ENCODE measurements at places on chromosomes 7 and 10. TPM values are rescaled to one million over a fixed set of nuclear protein-coding genes. Genes with fewer than 3 reads are reported as not detected.
A peak's percentile ranks its signal among the peaks of the same experiment; 100 is the strongest.

Gene EPO
- not detected for polyA plus RNA-seq

DNA sequence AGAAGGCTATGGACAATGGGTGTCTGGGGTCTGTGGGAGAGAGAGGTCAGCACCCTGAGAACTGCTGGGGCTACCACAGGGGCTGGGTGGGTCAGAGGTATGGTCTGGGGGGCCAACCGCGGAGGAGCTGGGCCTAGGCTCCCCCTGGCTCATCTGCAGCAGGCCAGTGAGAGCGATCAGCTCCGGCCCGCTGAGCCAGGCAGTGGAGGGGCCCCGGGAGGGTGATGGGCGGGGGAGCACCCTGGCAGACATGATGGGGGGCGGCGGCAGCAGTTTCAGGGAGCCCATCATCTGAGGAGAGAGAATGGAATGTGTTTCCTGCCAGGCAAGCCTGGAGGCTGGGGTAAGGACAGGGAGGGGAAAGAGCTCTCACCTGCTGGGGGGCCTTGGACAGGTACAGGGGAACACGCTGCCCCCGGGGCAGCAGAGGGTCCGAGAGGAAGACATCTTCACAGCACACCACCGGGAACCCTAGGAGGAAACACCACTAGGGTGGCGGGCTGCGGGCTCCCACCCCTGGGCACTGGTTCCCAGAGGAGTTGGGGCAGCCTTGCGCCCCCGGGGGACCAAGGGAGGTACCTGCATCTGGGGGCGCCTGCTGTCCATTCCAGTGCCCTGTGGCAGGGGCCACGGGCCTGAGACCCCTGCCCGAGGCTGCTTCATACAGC, 1.3 kb downstream of the SAP25 start:
- DNase-seq = no peak

- no peak for DNase-seq
These were observed 6.7 kb downstream of the RNF216 start for GRCh38 chr7:5774790-5775189.

Gene HOXA6
- not detected for polyA plus RNA-seq

- DNase-seq = no peak
These were observed 29.4 kb upstream of the PPP1R9A start for GRCh38 chr7:94877731-94878670.

DNA sequence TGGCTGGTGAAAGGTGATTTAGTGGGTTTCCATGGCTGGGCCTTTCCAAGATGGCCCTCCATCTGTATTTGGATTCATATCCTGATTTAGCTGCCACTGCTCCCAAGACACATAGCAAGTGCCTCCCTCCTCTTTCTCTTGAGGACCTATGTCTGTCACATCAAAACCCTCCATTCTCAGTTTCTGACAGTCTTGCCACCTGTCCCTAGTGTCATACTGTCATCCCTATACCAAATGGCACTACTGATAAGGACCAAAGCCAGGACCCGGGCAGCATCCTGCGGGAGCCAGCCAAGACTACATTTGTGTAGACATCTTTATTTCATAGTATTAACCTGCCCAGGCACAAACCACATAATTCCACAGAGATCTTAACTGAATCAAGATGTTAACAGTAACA, 34.8 kb downstream of the PNLIPRP2 start:
- no peak for DNase-seq

GRCh38 chr7:6433784-6434615, 13.8 kb downstream of the DAGLB start:
- DNase-seq = no peak

DNA sequence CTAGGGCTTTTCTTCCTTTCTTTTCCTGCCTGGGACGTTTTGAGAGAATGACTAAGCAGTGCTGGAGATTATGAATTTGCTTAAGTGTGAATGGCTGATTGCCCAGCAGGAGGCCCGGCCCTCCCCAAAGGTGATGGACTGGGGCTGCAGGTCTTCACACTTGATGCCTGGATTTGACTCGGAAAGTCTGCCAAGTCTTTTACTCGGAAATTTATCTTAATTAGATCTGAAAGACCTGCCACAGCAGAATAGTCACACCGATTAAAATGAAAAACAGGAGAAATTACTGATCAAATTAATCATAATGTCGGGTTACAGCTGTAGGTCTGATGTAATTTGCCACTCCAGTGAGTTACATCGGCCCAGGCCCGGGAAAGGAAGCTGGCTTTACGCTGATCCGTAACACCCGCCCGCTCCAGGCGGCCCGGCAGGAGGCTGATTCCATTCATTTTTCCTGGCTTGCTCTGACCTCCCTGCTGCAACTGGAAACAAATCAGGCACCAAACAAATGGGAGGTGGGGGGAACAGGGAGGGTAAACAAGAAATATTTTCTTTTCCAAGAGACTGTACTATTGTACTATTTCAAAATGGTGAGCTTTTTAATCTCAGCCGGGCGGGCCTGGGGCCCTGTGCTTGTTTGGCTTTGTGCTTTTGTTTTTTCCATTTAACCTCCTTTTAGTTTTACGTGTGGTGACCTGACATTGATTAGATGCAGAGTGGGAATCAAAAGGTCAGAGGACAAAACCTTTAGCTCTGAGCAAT, 212.4 kb upstream of the YAE1 start:
- DNase-seq = peak; percentile 79

Gene PAPOLB
- 0.25 TPM for polyA plus RNA-seq

DNA sequence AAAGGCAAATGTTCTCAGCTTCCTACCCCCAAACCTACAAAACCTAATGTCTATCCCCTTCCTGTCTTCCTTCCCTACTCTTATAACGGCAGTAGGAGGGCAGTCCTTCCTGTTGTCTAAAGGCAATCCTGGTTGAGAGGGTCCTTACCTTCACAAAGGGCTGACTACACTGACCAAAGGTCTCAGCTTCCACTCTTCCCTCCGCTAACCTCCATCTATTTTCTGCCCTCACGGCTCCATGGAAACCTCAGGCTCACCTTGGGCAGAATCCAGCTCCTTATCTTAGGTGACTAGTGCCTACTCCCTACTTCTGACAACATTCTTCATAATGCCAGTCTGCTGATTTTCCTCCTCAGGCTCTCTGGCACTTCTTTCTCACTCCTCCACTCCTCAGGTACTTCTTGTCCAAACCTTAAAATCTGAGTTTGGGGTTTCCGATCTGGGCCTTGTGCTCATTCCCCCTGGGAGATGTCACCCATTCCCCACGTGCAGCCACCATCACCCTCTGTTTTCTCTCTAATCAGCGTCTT, 542 bp downstream of the FBXL13 start:
- no peak for DNase-seq

Gene KRIT1
- 20.4 TPM for polyA plus RNA-seq

GRCh38 chr10:99233689-99234037, 2.0 kb downstream of the HPSE2 start:
- no peak for DNase-seq

DNA sequence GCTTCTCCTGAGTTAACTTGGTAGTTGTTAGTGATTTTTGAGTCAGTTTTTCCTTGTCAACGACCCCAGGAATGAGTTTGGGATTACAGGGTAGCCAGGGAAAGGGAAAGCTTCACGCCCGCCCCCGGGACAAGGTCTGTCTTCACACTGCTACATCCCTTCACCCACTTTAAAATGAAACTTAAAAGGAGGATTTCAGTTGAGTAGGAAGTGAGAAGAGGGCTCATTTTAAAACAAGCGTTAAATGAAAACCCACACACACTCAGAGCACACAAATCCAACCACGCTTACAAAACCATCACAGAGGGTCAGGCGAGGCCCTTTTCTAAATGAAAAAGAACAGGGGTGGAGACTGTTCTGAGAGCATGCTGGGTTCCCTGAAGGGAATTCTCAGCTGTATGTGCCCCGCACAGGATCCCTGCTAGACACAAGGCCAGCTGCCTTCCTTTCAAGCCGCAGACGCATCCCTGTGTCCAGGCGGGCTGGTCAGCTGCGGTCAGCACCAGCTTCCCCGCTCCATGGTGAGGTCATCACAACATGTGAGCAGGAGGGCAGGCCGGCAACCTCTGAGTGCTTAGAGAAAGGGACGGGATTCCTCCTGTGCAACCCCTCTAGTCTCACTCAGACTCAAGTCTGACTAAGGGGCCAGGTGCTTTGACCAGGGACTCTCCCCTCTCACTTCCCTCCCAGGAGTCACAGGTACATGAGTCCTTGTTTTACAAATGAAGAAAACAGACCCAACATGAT, 111.8 kb downstream of the EGFR start:
- peak; percentile 85 for DNase-seq

GRCh38 chr10:86662186-86663045, 5.9 kb upstream of the LDB3 start:
- DNase-seq = peak; percentile 69

DNA sequence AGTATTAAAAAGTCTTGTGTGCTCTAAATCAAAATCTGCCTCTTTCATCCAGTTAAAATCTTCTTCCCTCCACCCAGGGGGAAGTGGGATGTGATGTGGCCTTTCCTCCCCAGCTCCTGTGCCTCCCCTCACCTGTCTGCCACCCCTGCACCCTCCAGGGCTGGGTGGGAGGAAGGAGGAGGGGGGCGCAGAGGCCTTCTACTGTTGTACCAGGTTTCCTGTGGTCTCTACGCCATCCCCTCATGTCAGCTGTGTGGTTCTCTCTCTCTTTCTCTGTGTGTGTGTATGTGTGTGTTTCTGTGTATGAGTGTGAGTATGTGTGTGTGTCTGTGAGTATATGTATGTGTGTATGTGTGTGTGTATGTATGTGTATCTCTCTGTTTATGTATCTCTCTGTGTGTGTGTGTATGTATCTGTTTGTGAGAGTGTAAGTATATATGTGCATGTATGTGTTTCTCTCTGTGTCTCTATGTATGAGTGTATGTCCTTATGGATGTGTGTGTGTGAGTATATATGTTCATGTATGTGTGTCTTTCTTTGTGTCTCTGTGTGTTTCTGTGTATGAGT, 45.5 kb upstream of the C10orf71 start:
- DNase-seq = no peak

DNA sequence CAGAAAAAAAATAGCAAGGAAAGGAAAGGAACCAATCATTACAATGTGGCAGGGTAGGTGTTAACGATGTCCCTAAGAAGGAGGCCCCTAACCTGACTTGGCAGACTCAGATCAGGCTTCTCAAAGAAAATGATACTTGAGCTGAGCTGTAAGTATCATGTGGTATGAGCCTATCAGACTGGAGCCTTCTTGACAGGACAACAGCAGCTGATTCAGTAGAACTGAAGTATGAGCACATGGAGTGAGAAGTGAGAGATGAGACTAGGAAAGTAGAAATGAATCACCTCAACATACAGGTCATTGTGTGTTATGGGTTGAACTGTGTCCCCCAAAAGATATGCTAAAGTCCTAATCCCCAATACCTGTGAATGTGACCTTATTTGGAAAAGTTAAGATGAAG, 66.3 kb downstream of the MTERF1 start:
- no peak for DNase-seq

- DNase-seq = no peak
These were observed 122.7 kb upstream of the TMEM229A start for GRCh38 chr7:124155432-124156022.

GRCh38 chr10:23695825-23696420, 257.0 kb downstream of the OTUD1 start:
- DNase-seq = no peak

GRCh38 chr7:101218236-101219125, 516 bp downstream of the ZNHIT1 start:
- no peak for DNase-seq

DNA sequence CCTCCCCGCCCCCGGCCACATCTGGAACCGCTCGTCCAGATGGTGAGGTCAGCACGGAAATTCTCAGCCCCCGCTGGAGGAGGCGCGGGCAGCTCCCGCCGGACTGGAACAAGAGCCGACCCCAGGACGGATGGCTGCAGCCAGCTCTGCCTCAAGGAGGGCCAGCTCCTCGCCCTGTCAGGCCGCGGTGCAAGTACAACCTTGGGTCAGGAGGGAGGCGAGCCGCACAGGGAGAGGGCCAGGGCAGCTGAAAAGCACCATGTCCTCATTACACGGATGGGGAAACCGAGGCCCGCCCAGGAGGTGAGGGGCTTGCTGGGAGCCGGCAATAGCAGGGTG, 3.8 kb upstream of the GRIFIN start:
- no peak for DNase-seq

Gene HOXA7
- polyA plus RNA-seq = 3.3 TPM

All from aorta (tissue), 5 donors.